ENCODE measurements at places on chromosomes 11 and 22.

GRCh38 chr11:12235553-12235946 lies 125.2 kb downstream of the MICAL2 start:
- no peak for DNase-seq

- DNase-seq = peak; percentile 83
Observed at GRCh38 chr22:18001040-18001893, 23.1 kb downstream of the MICAL3 start.

DNA sequence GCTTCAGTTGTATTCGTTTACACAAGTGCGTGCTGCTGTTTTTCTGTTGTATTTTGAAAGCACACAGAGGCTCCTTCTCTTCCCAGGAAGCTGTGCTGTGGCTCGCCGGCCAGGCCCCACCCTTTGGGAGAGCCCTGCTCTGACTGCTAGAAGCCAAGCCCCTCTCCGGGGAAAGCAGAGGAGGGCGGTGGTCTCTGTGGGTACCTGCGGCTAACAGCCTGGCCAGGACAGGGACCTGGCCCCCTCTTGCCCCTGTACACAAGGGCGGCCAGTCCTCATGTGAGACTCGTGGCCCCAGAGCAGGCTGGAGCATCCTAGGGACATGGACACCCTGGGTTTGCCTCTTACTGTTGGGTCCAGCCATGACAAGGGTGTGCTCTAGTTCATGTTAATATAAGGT lies 14.8 kb downstream of the MOB2 start:
- no peak for DNase-seq

DNA sequence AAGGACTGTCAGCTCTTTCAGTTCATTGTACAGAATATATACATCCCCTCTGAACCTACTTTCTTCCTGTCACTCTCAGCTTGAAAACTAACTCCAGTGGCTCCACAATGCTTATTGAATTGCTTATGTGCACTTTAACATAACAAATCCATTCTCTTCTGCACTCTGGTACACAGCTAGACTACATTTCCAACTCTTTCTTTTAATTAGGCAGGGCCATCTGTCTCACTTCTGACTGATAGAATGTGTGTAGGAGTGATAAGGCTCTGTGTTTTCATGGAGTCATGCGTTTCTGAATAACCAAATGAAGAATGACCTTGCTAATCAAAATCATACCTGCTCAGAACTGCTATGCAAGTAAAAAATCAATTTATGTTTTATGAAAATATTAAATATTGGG lies 278.5 kb upstream of the CCDC179 start:
- no peak for DNase-seq

- peak; percentile 70 for DNase-seq
Observed at GRCh38 chr11:48020092-48020755, 39.9 kb downstream of the PTPRJ start.

- DNase-seq = no peak
Observed at GRCh38 chr11:76723548-76723947, 53.0 kb upstream of the LRRC32 start.

- DNase-seq = no peak
Observed at GRCh38 chr11:126345283-126345682, 10.2 kb upstream of the ST3GAL4 start.

DNA sequence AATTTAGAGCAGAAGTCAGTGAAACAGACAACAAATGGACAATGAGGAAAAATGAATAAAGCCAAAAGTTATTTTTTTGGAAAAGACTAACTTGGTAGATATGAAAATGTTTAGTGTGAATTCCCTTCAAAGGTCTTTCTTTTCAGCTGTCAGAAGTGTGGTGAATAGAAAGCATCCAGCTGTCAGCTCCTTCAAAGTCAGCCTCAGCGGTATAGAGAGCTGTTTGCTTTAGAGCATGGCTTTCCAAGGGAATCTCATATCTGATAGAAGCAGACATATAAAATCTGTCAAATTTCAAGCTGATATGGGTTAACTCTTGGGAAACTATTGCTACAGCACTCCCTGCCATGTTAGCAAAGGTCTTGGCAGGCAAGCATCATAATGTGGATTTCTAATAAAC lies 309.3 kb downstream of the CASP12 start:
- DNase-seq = no peak
